ENCODE measurements at places on chromosomes 12 and 14. TPM values are rescaled to one million over a fixed set of nuclear protein-coding genes. Genes with fewer than 3 reads are reported as not detected.

DNA sequence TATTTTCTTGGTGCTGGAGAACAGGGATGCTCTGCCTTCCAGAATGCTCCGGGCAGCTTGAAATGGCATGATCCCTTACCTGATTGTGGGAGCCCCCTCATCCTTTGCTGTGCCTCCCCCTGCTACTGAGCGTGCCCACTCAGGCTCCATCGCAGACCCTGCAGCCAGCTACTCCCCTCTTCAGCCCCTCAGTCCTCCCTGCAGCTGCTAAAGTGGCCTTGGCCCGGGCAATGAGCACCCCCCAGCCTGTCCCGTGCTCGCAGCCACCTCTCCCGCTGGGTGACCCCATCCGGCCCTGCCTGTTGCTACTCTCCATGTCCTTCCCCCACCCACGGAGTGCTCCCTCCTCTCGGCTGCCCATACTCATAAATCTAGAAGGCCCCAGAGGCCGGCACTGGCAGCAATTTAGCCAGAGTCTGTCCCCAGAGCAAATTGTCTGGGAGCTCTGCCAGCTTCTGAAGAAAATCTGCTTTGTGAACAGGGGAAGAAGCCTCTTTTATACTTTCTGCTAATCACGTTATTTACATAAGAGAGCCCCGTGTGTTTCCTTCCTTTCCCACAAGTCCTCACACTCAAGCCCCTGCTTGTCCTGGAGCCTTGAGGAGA is 143.7 kb upstream of the FRMD6 start:
- H3K4me3 ChIP-seq: no peak overlapping the region
- H3K27me3 ChIP-seq: no peaks in the 10 kb centered on the region
- no peaks in the 10 kb centered on the region for H3K36me3 ChIP-seq
- H3K27ac ChIP-seq: peak overlapping the region; percentile 71

- no peak overlapping the region for H3K27ac ChIP-seq
- no peaks in the 10 kb centered on the region for H3K4me1 ChIP-seq
- DNase-seq: no peak
- H3K27me3 ChIP-seq: no peaks in the 10 kb centered on the region
- no peaks in the 10 kb centered on the region for H3K36me3 ChIP-seq
- H3K4me3 ChIP-seq: no peak overlapping the region
Measured at GRCh38 chr12:108962256-108962655, 58.6 kb downstream of the SVOP start.

DNA sequence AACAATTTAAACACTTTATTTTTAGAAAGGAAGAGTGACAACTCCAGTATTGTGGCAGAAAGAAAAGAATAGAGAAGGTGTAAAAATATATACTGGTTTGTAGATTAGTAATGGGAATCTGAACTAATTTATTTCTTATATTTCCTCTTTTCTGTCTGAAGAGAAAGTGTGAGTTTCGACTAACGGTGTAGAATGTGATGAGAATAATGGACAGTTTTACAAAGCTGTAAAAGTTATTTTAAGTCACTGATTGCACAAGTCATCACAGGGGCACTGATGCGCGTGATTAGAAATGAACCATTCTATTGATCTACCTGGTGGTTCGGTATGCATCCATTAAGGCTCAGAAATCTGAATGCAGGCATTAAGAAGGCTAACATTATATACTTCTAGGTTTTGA is 158.5 kb upstream of the ATXN7L3B start:
- no peaks in the 10 kb centered on the region for H3K4me1 ChIP-seq
- H3K4me3 ChIP-seq: no peak overlapping the region
- DNase-seq: no peak
- H3K27me3 ChIP-seq: no peaks in the 10 kb centered on the region
- no peak overlapping the region for H3K27ac ChIP-seq

- no peaks in the 10 kb centered on the region for H3K4me1 ChIP-seq
- peaks cover 63% of the 10 kb centered on the region for H3K27me3 ChIP-seq
- no peaks in the 10 kb centered on the region for H3K36me3 ChIP-seq
- no peak overlapping the region for H3K27ac ChIP-seq
Measured at GRCh38 chr12:112798048-112798760, 6.7 kb downstream of the RPH3A start.

The CIROP gene
- 0.27 TPM for total RNA-seq

DNA sequence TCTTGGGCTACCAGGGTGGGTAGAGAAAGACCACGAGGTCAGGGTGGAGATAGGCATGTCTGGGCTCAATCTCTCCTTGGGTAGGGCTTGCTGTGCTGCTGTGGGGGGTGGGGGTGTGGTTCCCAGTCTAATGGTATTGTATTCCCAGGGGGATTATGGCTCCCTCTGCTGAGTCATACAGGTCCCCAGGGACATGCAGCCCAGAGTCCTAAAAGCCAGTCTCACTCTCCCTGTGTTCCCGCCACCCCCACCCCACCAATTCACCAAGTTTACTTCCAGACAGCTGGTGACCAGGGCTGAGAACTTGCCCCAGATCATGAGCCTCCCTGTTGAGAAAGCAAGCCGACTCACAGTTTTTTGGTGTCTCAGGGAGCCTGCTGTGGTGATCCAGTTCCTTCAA is 367.6 kb downstream of the C12orf75 start:
- no peaks in the 10 kb centered on the region for H3K4me1 ChIP-seq
- H3K36me3 ChIP-seq: no peaks in the 10 kb centered on the region

The ASPG gene
- 0.14 TPM for total RNA-seq

The TMEM179 gene
- total RNA-seq: 1.5 TPM

DNA sequence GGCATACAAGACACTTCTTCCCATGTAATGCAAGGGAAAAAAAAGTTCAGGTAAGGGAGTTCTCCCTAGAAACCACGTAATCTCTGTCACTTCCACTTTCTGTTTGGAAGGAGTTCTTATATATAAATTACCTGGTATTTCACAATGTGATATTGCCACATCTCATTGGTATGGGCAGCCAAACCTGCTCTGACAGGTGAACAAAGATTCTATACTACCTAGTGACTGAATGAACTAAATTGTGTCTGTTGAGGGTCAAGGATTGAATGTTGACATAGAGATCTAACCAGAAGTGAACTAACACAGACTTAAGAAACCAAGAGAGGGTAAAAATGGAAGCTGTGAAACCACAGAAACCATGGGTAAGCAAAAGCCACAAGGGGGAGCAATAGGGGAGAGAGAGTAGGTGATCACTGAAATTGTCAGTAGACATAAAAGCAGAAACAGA is 161.3 kb downstream of the RPL10L start:
- no peak overlapping the region for H3K4me3 ChIP-seq
- no peak for DNase-seq
- H3K36me3 ChIP-seq: no peaks in the 10 kb centered on the region
- H3K27me3 ChIP-seq: no peaks in the 10 kb centered on the region

The JAG2 gene
- total RNA-seq: 1.8 TPM

DNA sequence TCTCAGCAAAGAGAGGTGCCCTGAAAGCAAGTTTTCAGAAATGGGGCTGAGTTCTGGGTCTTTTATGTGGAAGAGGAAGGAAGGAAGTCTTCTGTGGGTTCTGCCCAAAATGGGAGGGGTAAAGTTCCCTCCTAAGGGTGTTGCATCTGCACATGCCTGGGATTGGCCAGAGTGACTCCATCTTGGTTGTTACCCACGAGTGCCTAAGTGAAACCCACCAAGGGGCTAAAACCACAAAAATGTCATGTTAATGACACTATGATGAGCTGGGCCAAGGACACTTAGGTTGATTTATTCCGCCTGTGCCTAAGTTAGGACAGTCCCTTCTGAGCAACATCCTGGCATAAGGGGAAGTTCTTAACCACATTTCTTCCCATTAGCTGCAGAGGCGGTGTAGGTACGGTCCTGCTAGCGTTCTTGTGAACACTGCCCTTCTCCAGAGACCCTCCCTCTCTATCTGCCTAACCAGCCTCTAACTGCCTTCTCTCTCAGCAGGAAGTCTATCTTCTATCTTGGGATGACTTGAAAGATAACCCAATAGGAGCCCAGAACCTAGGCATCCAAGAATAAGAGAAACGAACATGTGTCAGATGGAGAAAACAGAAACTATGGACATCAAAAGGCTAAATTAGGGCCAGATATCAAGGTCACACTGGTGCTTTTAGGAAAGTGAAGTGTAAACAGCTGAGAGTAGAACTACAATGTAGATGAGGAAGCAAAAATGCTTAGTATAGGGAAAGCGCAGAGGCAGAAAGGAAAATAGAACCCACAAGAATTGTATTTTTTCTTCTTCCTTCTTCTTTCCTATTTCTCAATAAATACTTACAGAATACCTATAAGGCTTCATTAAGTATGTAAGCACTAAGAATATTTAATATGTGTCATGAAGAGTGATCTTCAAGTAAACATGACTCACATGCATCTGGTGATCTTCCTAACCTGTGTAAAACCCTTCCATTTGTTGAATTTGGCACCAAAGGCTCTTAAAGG is 104.2 kb upstream of the AMN1 start:
- H3K36me3 ChIP-seq: no peaks in the 10 kb centered on the region
- H3K4me3 ChIP-seq: no peak overlapping the region
- no peaks in the 10 kb centered on the region for H3K27me3 ChIP-seq
- H3K4me1 ChIP-seq: no peaks in the 10 kb centered on the region

The NELL2 gene
- total RNA-seq: 3.9 TPM

The NOVA1 gene
- 8.7 TPM for total RNA-seq

The ACRBP gene
- total RNA-seq: 1.2 TPM

- no peaks in the 10 kb centered on the region for H3K27me3 ChIP-seq
- no peaks in the 10 kb centered on the region for H3K36me3 ChIP-seq
- no peaks in the 10 kb centered on the region for H3K4me1 ChIP-seq
- H3K27ac ChIP-seq: no peak overlapping the region
- no peak overlapping the region for H3K4me3 ChIP-seq
Measured at GRCh38 chr14:97788364-97788763, 991.2 kb downstream of the VRK1 start.

DNA sequence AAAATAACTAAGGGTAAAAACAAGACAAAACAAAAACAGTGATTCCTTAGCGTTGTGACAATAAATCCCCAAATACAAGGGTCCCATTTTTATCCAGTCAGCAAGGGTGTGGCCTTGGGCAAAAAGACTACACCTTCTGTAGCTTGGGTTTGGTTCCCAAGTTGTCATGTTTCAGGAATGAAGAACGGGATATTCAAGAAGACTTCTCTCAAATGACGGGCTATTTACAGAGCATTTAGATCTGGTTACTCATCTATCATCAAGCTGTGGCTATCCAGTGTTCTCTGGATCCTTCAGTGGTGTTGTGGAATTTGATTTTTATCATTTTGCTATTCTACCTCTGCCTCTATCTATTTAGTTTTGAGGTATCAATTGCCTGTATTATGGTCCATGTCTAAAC is 219.7 kb downstream of the SLC25A21 start:
- DNase-seq: no peak
- no peaks in the 10 kb centered on the region for H3K36me3 ChIP-seq
- H3K27ac ChIP-seq: no peak overlapping the region
- H3K4me3 ChIP-seq: no peak overlapping the region
- peaks cover 5% of the 10 kb centered on the region for H3K4me1 ChIP-seq

The MRPS35 gene
- 53.5 TPM for total RNA-seq

- no peaks in the 10 kb centered on the region for H3K36me3 ChIP-seq
- no peak overlapping the region for H3K4me3 ChIP-seq
- H3K4me1 ChIP-seq: peaks cover 29% of the 10 kb centered on the region
Measured at GRCh38 chr14:79586989-79587598, 624.2 kb downstream of the DIO2 start.

GRCh38 chr12:75981247-75982168 is 50.1 kb downstream of the PHLDA1 start:
- H3K27me3 ChIP-seq: no peaks in the 10 kb centered on the region
- no peak overlapping the region for H3K4me3 ChIP-seq
- DNase-seq: no peak
- H3K27ac ChIP-seq: no peak overlapping the region
- no peaks in the 10 kb centered on the region for H3K36me3 ChIP-seq
- peaks cover 14% of the 10 kb centered on the region for H3K4me1 ChIP-seq

DNA sequence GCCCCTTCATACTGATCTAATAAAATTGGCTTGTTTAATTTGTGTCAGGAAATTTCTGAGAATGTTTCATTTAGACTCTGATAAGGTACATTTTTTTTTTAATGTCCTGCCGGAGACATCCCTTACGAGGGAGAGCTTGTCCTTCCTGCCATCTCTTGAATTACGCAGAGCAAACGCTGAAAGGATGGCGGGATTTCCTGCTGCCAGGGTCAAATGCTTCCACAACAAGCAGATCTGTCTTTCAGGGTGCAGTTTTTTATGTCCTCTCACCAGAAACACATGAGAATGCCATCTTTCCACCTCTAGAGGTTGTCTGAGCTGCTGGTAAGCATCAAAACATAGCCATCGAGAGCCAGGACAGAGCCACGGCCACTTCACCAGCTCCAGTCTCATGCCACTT is 126.8 kb upstream of the ARHGAP5 start:
- H3K4me3 ChIP-seq: no peak overlapping the region
- DNase-seq: no peak
- no peak overlapping the region for H3K27ac ChIP-seq
- peaks cover 13% of the 10 kb centered on the region for H3K4me1 ChIP-seq
- H3K36me3 ChIP-seq: no peaks in the 10 kb centered on the region

GRCh38 chr14:71086567-71086966 is 179.3 kb downstream of the PCNX1 start:
- H3K36me3 ChIP-seq: peaks cover 56% of the 10 kb centered on the region
- no peak overlapping the region for H3K27ac ChIP-seq
- H3K27me3 ChIP-seq: no peaks in the 10 kb centered on the region
- no peak overlapping the region for H3K4me3 ChIP-seq

DNA sequence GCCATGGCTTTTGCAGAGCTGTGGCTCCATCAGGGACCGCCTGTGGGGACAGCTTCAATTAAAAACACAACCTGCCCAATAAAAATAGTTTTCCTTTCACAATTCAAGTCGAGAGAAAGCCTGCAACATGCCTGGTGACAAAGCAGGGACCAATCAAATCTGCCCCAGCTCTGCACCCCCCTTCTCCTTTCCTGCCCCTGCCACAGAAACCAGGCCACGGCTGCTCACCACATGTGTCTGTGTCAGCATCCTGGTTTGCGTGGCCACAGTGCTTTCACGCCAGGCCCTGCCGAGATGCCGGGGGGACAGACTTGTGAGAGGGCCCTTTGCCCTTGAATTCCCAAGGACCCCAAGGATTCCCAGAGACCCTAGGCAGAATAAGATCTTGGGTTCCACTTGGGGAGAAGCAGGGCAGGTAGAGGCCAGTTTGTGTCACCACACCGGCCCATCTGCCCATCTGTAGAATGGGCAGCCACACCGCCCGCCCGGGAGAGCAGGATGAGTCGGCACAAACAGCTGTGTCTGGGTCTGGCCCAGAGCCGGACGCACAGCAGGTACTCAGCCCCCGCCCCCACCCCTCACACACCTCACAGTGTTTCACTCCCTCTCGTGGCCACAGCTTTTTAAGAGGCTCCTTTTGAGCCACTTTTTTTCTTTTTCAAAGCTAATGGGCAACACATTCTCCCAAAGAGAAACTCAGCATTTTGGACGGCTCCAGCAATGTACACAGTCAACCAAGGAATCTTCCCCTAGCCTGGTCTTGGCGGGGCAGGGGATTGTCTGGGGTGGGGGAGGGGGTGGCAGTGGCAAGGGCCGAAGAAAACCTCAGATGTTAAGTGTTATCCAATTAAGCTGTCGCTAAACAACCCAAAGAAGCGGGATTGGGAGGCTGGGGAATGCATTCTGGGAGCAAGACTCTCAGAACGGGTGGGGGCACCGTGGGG is 41.5 kb downstream of the BCL11B start:
- peaks cover 7% of the 10 kb centered on the region for H3K4me1 ChIP-seq
- H3K4me3 ChIP-seq: no peak overlapping the region
- no peak overlapping the region for H3K27ac ChIP-seq

The SRGAP1 gene
- total RNA-seq: 8.0 TPM

- no peaks in the 10 kb centered on the region for H3K4me1 ChIP-seq
- no peak overlapping the region for H3K4me3 ChIP-seq
- H3K27ac ChIP-seq: no peak overlapping the region
- H3K36me3 ChIP-seq: no peaks in the 10 kb centered on the region
- no peak for DNase-seq
Measured at GRCh38 chr12:26966842-26967241, 28.6 kb downstream of the FGFR1OP2 start.

All from sigmoid colon (tissue), 7 donors.